ENCODE measurements at places on chromosomes 12 and 14.

DNA sequence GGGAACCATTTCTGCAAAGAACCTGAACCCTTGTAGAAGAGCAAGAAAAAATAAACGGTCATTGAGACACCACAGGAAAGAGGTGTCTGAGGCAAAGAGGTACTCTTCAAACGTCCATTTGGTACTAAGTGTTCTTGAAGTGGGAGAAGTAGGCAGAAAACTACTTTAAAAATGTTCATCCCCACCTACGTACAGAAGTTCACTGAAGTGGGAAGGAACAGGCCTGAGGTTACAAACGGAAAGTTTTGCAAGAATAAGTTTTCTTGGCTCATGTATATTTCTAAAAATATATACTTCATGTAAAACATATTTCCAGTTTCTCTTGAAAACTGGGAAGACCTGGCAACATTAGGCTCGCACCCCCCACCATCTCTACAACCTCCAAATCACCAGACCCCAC, 61.2 kb downstream of the STXBP6 start:
- no peak for DNase-seq

DNA sequence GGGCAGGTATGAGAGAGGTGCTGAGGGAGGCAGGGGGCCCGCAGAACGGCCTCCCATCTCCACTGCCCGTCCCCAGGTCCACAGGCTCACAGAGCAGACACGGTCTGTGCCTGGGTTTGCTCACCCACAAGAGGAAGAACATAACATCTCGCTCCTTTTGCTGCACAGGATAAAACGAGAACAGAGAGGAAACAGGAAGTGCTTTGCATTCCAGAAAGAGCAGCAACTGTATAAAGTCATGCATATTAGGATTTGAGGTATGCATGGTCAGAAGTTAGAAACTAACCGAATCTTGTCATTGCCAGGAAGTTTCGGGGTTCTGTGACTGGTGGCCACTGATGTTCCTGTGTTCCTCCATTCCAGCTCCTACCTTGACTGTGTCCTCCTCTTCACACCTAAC, 25.0 kb downstream of the NTF3 start:
- no peak for DNase-seq

DNA sequence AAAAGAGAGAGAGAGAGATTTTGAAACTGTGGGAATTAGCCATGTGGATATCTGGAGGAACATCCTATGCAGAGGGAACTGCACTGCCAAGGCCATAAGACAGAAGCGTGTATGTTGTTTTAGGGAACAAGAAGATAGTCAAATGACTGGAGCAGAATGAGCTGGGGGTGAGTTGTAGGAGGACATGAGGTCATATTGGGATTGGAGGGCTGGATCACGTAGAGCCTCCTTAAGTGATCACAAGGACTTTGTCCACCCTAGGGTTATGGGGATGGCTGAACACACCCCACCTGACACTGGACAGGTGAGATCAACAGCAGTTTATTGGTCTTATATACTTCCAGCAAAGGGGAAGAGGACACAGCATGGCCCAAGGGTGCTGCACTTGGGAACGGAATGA, 8.2 kb upstream of the CGRRF1 start:
- DNase-seq = no peak

DNA sequence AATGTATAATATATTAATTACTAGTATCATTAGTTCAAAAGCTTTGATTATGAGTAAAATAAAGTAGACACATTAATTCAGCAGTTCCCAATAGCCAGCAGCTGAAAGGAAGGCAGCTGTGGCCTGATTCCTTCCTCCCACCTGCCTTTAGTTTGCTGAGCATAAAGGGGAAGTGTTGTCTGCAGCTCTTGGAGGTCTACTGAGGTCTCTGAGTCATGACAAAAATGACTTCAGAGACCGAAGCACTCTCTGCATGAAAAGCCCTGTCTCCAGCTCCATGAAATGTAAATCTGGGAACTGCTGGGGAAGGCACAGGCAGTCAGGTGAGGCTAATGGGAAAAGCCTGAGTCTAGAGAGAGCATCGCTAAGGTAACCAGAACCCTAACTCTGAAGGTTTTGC, 165.4 kb downstream of the NRXN3 start:
- no peak for DNase-seq

- no peak for DNase-seq
Observed at GRCh38 chr12:11653215-11653753, 3.8 kb downstream of the ETV6 start.

DNA sequence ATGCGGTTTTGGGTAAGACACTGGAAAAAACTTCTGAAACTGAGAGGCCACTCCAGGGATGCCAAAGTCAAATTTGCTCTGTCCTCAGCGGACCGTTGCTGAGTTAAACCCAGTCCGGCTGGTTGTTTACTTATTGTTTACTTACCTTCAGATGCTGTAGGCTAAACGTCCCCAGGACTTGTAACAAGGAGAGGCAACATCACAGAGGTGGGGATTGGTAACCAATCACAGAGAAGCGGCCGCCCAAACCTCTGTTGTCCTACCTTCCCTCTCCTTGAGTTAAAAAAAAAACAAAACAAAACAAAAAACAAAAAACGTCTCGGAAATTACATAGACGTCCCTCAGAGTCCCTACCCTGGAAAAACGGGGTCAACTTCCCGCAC, 380 bp downstream of the ANO2 start:
- DNase-seq = no peak

DNA sequence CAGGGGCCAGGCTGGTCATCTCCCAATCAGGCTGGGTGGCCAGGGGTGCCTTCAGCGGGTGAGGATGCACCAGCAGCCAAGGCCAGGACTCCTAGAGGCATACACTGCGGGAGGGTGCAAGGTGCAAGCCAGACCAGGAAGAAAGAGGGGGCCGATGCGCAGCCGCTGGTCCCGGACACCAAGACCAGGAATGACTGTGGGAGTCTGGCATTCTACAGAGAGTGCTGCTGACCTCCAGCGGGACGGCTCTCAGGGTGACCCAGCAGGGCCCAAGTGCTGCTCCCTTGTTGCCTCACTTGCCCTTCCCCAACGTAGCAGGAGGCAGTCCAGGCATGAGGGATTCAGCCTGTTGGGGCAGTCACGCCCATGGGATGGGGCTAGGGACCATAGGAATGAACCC, 35.8 kb downstream of the DEGS2 start:
- DNase-seq = no peak

DNA sequence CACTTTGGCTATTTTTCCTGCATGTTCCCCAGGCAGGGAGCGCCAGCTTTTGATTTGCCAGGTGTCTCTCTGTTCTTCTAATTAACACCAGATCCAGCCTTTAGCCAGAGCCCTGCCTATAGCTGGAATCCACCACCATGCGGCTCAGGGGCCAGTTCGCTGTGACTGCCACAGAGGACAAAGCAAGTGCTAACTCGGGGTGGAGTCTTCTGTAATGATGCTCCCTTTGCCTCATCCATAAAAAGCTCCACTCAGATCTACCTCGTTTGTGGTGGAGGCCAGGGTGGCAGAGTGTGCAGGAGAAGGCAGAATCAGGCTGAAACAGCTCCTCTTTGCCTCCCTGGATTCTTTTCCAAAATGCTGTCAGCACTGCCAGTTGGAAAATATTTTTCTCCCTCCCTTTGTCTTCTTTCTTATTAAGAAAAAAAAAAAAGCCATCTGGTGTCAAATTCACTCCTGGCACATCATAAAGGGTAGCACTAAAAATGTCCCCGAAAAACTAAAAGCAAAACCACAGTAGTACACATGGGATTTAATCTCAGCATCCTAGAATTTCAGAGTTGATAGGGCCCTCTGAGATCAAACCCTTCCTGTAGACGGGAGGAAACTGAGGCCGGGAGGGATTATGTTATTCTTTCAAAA, 18.0 kb upstream of the CTDSP2 start:
- no peak for DNase-seq

GRCh38 chr12:3044141-3044630, 33.0 kb upstream of the TSPAN9 start:
- no peak for DNase-seq

GRCh38 chr14:22812744-22813143, 2.5 kb downstream of the SLC7A7 start:
- DNase-seq = no peak

GRCh38 chr14:72098210-72098609, 166.0 kb downstream of the RGS6 start:
- no peak for DNase-seq

DNA sequence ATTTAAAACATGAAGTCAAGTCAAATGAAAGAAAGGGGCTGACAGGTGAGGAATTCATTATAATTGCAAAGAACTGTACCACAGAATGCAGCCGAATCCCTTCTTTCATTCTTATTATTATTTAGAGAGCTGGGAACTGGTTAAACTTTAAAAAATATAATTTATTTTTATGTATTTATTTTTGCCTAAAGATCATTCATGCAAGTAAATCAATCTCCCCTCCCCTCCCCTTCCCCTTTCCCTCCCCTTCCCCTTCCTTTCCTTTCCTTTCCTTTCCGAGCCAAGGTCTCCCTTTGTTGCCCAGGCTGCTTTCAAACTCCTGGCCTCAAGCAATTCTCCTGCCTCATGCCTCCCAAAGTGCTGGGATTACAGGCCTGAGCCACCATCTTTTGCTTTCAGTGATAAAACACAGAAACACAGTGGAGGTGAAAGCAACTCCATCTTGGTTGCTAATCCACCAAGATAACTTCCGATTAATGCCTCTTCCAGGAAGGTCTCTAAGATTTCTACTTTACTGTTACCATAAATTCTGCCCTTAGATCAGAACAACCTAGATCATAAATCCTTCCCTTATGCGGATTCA, 6.0 kb upstream of the UBC start:
- no peak for DNase-seq

- no peak for DNase-seq
Observed at GRCh38 chr12:84594157-84594556, 318.4 kb downstream of the SLC6A15 start.

GRCh38 chr12:49403971-49404450, 36.7 kb downstream of the SPATS2 start:
- DNase-seq = no peak

GRCh38 chr14:97097296-97097695, 300.1 kb downstream of the VRK1 start:
- no peak for DNase-seq

- no peak for DNase-seq
Observed at GRCh38 chr12:48034835-48035805, 30.8 kb upstream of the COL2A1 start.

DNA sequence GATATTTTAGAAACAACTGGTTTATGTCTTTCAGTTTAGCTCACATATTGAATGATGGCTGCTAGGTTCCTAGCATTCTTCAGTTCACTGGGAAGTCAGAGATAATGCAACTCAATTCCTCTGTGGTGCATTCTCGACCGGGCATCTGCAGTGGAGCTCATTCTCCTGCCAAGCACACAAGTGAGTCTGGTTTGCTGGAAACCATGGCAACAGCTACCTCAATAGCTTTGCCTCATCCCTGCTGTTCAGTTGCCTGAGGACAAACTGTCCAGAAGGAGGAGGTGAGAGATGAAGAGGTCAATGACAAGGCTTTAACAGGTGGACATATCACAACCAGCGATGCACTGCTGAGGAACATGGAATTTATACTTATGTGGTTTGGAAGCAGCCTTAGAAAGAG, 816.9 kb downstream of the AACS start:
- DNase-seq = no peak

- no peak for DNase-seq
Observed at GRCh38 chr12:104207416-104208205, 8.0 kb upstream of the TXNRD1 start.

DNA sequence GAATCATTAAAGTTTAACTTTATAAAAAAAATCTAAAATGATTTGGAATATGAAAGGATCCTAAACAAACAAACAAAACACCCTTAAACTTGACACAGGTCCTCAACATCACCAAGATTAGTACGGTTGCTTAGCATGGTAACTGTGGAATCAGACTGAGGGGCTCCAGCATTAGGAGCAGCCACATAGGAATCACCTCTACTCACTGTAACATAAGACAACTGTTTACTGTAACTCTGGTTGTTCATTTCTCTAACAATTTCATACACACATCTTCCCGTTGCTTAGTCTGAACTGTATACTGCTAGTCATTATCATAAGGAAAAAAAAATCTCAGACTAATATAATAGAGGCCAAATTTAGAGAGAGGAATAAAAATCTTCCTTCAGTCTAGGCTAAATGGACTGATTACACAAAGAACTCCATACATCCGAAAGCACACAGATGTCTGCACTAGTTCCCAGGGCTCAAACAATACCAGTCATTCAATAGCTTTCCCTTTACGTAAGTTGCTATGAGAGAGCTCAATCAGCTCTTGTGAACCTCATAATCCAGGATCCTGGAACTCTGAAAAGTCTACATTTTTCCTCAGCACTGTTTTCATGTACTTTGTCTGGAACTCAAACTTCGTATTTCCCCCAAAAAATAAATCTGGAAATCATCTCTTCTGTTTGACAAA, 26.0 kb downstream of the LRP6 start:
- DNase-seq = no peak

DNA sequence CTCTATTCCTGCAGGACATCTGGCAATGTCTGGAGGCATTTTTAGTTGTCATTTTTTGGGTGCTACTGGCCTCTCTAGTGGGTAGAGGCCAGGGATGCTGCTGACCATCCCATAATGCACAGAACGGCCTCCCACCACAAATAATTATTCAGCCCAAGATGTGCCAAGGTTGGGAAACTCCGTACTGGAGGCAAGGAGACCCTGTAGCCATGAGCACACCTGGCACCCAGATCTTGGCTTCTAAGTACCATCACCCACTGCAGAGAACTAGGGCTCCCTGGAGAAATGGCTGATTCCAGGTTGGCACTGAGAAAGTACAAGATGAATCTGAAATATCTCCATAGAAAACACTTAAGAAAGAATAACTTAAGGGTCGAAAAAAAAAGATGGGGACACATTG, 81.7 kb downstream of the RBM19 start:
- no peak for DNase-seq

- no peak for DNase-seq
Observed at GRCh38 chr12:102966200-102966863, 8.9 kb downstream of the ASCL1 start.

DNA sequence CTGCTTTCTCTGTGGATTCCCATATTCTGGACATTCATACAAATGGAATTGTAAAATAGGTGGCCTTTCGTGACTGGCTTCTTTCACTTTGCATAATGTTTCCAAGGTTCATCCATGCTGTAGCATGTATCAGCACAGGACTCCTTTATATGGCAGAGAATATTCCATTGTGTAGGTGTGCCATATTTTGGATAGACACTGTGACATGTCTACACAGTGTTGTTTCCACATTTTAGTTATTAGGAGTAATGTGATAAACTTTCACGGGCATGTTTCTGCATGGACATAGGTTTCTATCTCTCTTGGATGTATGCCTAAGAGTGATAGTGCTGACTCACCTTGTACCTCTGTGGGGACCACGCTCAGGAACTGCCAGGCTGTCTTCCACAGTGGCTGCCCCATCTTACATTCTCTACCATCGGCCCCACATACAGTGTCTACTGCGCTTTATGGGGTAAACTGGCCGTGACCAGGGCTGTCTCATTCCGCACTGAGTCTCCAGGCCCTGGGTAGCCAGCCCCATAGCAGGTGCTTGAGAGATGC, 7.1 kb upstream of the KRT84 start:
- DNase-seq = no peak

- DNase-seq = no peak
Observed at GRCh38 chr12:82090165-82090564, 268.0 kb downstream of the CCDC59 start.

Data from omental fat pad (tissue), 4 donors.